ENCODE measurements at places on chromosomes 4 and X. TPM values are rescaled to one million over a fixed set of nuclear protein-coding genes. Genes with fewer than 3 reads are reported as not detected.

The GPM6B gene
- total RNA-seq: 5.7 TPM

The MAGEA1 gene
- not detected for total RNA-seq

The EMD gene
- 50.6 TPM for total RNA-seq

The BBS12 gene
- 0.56 TPM for total RNA-seq

The PABPC1L2B gene
- not detected for total RNA-seq

The EXOC1L gene
- not detected for total RNA-seq

The XAGE2 gene
- total RNA-seq: not detected

The TMPRSS11B gene
- 0.05 TPM for total RNA-seq

The ARFIP1 gene
- total RNA-seq: 38.6 TPM

The DCAF16 gene
- total RNA-seq: 12.4 TPM

The KCNIP4 gene
- not detected for total RNA-seq

Data from airway epithelial cell (primary cell).